Pancreas (tissue), 10 donors: ENCODE measurements at places on chromosomes 2 and 18. TPM values are rescaled to one million over a fixed set of nuclear protein-coding genes. Genes with fewer than 3 reads are reported as not detected.

ZNF532 gene
- 7.4 TPM for total RNA-seq

POTEJ gene
- total RNA-seq, result 0.06 TPM

SP9 gene
- not detected for total RNA-seq

TLX2 gene
- not detected for total RNA-seq

XDH gene
- 0.20 TPM for total RNA-seq

BCL2 gene
- 4.3 TPM for total RNA-seq

LIPG gene
- total RNA-seq, result 5.6 TPM

CNDP1 gene
- total RNA-seq, result not detected

FNDC4 gene
- total RNA-seq, result 3.1 TPM

B3GNT7 gene
- 34.5 TPM for total RNA-seq

GALNT13 gene
- total RNA-seq, result 1.2 TPM

PLB1 gene
- 2.4 TPM for total RNA-seq

EPC2 gene
- total RNA-seq, result 12.8 TPM

SYT4 gene
- 3.8 TPM for total RNA-seq

EVA1A gene
- total RNA-seq, result 18.3 TPM

ACTG2 gene
- 0.28 TPM for total RNA-seq

CPO gene
- total RNA-seq, result 0.14 TPM

FOXD4L1 gene
- not detected for total RNA-seq

MRO gene
- 1.4 TPM for total RNA-seq

DHRS9 gene
- total RNA-seq, result 1.1 TPM

DAPL1 gene
- total RNA-seq, result 2.6 TPM

MFF gene
- 42.1 TPM for total RNA-seq

DYNAP gene
- total RNA-seq, result not detected

TFCP2L1 gene
- 4.8 TPM for total RNA-seq

CRYBA2 gene
- 8.8 TPM for total RNA-seq

MC4R gene
- total RNA-seq, result not detected

MOGAT1 gene
- 0.17 TPM for total RNA-seq

IGFBP5 gene
- 17.6 TPM for total RNA-seq

AKAIN1 gene
- not detected for total RNA-seq

NEUROD1 gene
- 4.2 TPM for total RNA-seq

SLC4A5 gene
- total RNA-seq, result 1.3 TPM

IL36G gene
- not detected for total RNA-seq

ATG9A gene
- 23.5 TPM for total RNA-seq
